ENCODE measurements at places on chromosomes 12 and 14. TPM values are rescaled to one million over a fixed set of nuclear protein-coding genes. Genes with fewer than 3 reads are reported as not detected.

The FKBP11 gene
- total RNA-seq = 34.7 TPM

The DCN gene
- 1,406 TPM for total RNA-seq

GRCh38 chr12:33828326-33828725 is 194.0 kb upstream of the ALG10 start:
- DNase-seq = no peak
- no peaks in the 10 kb centered on the region for H3K27me3 ChIP-seq
- H3K36me3 ChIP-seq = no peaks in the 10 kb centered on the region
- H3K27ac ChIP-seq = no peak overlapping the region
- no peaks in the 10 kb centered on the region for H3K4me1 ChIP-seq

GRCh38 chr12:122571821-122572220 is 44.8 kb downstream of the KNTC1 start:
- H3K36me3 ChIP-seq = peaks cover 18% of the 10 kb centered on the region
- H3K4me1 ChIP-seq = no peaks in the 10 kb centered on the region
- no peak overlapping the region for H3K4me3 ChIP-seq
- H3K27ac ChIP-seq = no peak overlapping the region

GRCh38 chr12:69620921-69621320 is 10.2 kb upstream of the LRRC10 start:
- H3K4me3 ChIP-seq = no peak overlapping the region
- peaks cover 3% of the 10 kb centered on the region for H3K4me1 ChIP-seq
- no peaks in the 10 kb centered on the region for H3K36me3 ChIP-seq
- H3K27me3 ChIP-seq = peaks cover 8% of the 10 kb centered on the region
- no peak for DNase-seq

- H3K36me3 ChIP-seq = peaks cover 3% of the 10 kb centered on the region
- no peaks in the 10 kb centered on the region for H3K27me3 ChIP-seq
- H3K4me1 ChIP-seq = no peaks in the 10 kb centered on the region
- DNase-seq = no peak
Measured at GRCh38 chr12:33813536-33813935, 208.8 kb upstream of the ALG10 start.

- no peak overlapping the region for H3K27ac ChIP-seq
- H3K4me3 ChIP-seq = no peak overlapping the region
- no peak for DNase-seq
Measured at GRCh38 chr12:131536337-131536736, 174.6 kb upstream of the SFSWAP start.

DNA sequence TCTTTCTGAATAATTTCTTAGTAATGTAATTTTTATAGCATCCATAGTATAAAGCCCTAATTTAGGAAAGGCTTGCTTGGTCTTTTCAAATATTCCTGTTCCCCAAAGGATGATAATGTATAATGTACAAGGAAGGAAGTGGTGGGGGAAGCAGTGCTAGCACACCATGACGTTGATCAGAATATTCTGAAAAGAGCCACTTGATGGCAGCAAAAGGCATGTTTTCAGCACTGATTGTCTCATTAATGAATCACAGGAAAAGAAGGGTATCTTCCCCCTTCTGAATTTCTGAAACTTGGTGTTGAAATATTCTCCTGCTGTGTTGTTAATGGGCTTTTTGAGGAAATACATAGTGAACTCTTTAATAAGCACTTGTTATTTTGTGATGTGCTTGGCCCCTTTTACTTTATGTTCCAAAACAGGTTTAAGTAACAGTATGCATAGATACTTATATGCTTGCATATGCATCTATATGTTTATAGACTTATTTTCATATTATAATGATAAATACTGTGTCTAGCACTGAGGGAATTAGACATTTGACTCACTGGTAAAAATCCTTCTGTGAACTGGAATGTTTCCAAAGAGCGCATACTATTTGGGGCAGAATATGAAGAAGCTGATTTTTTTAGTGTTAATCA is 122.0 kb downstream of the TMEM117 start:
- no peak for DNase-seq
- peaks cover 3% of the 10 kb centered on the region for H3K4me1 ChIP-seq
- H3K4me3 ChIP-seq = no peak overlapping the region
- no peaks in the 10 kb centered on the region for H3K27me3 ChIP-seq
